ENCODE measurements at places on chromosomes 7 and 10.

GRCh38 chr7:48130658-48131108 lies 40.6 kb upstream of the ABCA13 start:
- H3K4me3 ChIP-seq = no peak overlapping the region
- DNase-seq = no peak
- H3K4me1 ChIP-seq = no peaks in the 10 kb centered on the region
- peaks cover 3% of the 10 kb centered on the region for H3K27me3 ChIP-seq
- no peaks in the 10 kb centered on the region for H3K36me3 ChIP-seq

DNA sequence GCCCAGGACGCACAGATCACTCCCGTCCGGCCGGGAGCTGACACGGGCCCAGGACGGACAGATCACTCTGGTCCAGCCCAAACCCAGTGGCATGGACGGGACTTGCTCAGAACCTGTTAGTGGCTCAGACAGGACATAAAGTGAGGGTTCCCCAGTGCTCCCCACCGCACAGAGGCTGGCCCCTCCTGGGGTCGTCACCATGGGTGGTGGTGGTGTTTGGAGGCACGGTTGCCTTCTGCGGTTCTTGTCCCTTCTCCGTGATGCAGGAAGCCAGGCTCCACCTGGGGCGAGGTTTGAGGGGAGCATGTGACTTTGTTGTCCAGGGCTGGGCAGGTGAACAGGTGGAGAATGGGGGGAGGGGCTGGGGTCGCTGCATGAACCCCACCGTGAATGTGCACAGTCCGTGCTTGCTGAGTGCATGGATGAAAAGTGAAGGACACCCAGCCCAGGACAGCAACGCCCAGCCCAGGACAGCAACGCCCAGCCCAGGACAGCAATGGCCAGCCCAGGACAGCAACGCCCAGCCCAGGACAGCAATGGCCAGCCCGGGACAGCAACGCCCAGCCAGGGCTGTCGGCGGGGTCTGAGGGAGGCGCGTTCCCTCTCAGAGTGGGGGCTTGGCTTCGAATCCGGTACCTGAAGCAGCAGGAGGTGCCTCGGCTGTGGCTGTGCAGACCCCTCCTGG lies 26.7 kb downstream of the FAM20C start:
- H3K27me3 ChIP-seq = no peaks in the 10 kb centered on the region
- peaks cover 11% of the 10 kb centered on the region for H3K36me3 ChIP-seq
- H3K4me1 ChIP-seq = peaks cover 13% of the 10 kb centered on the region
- H3K27ac ChIP-seq = no peak overlapping the region
- no peak overlapping the region for H3K4me3 ChIP-seq
- no peak for DNase-seq

- no peak overlapping the region for H3K4me3 ChIP-seq
- H3K27ac ChIP-seq = no peak overlapping the region
- no peak for DNase-seq
- H3K36me3 ChIP-seq = no peaks in the 10 kb centered on the region
Observed at GRCh38 chr7:41520445-41520844, 182.4 kb downstream of the INHBA start.

DNA sequence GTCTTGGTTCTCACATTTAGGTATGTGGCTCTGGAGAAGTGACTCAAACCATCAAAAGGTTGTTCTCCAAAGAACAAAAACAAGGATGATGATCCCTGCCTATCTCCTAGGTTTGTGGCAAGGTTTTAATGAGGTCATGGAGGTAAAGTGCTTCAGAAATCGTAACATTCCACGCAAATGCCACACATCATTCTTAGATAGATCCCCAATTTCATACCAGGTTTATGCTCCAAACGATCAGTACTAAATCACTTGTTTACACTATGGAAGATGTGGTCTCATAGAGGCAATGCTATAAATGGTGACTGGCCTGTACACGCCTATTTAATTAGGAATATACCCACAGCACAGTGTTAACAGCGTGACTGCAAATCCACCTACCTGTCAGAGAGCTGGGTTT lies 66.6 kb downstream of the MINDY3 start:
- H3K36me3 ChIP-seq = peaks cover 11% of the 10 kb centered on the region
- H3K4me1 ChIP-seq = peaks cover 8% of the 10 kb centered on the region
- no peaks in the 10 kb centered on the region for H3K27me3 ChIP-seq
- no peak for DNase-seq

GRCh38 chr7:23205909-23206767 lies 24.3 kb downstream of the NUP42 start:
- no peak for DNase-seq
- H3K36me3 ChIP-seq = peaks cover 11% of the 10 kb centered on the region

GRCh38 chr7:150742286-150742968 lies 5.2 kb downstream of the GIMAP5 start:
- no peak overlapping the region for H3K27ac ChIP-seq
- no peaks in the 10 kb centered on the region for H3K27me3 ChIP-seq
- no peak overlapping the region for H3K4me3 ChIP-seq
- H3K4me1 ChIP-seq = no peaks in the 10 kb centered on the region
- H3K36me3 ChIP-seq = peaks cover 5% of the 10 kb centered on the region

GRCh38 chr7:29622335-29623265 lies 59.0 kb downstream of the PRR15 start:
- no peaks in the 10 kb centered on the region for H3K27me3 ChIP-seq
- no peaks in the 10 kb centered on the region for H3K36me3 ChIP-seq
- H3K4me1 ChIP-seq = peaks cover 5% of the 10 kb centered on the region
- no peak overlapping the region for H3K4me3 ChIP-seq

- H3K4me3 ChIP-seq = no peak overlapping the region
- no peak overlapping the region for H3K27ac ChIP-seq
- peaks cover 8% of the 10 kb centered on the region for H3K4me1 ChIP-seq
- DNase-seq = no peak
- no peaks in the 10 kb centered on the region for H3K27me3 ChIP-seq
Observed at GRCh38 chr7:29075606-29076005, 70.7 kb downstream of the CPVL start.

- H3K27me3 ChIP-seq = no peaks in the 10 kb centered on the region
- H3K27ac ChIP-seq = no peak overlapping the region
- H3K36me3 ChIP-seq = no peaks in the 10 kb centered on the region
- H3K4me1 ChIP-seq = no peaks in the 10 kb centered on the region
Observed at GRCh38 chr7:54591404-54592386, 49.5 kb downstream of the VSTM2A start.

DNA sequence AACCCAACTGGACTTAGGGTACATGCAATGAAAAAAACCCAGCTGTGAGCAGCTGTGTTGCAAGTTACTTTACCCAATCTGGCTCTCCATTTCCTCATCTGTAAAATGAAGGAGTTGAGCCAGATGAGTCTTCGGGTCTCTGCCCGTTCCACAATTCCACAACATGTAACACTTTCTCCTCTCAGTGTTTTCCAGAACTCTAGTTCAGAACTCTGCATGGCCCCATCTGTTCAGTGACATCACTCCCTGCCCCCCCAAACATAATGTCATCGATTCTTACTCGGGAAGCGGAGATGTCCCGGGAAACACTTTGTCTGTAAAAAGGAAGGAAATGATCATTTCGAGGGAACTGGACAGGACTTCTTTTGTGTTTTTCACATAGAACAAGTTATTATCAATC lies 2.5 kb downstream of the SH3PXD2A start:
- H3K4me3 ChIP-seq = peak overlapping the region; percentile 73
- H3K4me1 ChIP-seq = peaks cover 80% of the 10 kb centered on the region
- H3K27me3 ChIP-seq = no peaks in the 10 kb centered on the region

GRCh38 chr10:30231709-30232108 lies 117.4 kb downstream of the MTPAP start:
- no peak overlapping the region for H3K27ac ChIP-seq
- no peaks in the 10 kb centered on the region for H3K36me3 ChIP-seq
- no peak for DNase-seq
- H3K4me3 ChIP-seq = no peak overlapping the region
- no peaks in the 10 kb centered on the region for H3K4me1 ChIP-seq

- no peak for DNase-seq
- peaks cover 15% of the 10 kb centered on the region for H3K4me1 ChIP-seq
- peaks cover 80% of the 10 kb centered on the region for H3K27me3 ChIP-seq
- H3K36me3 ChIP-seq = no peaks in the 10 kb centered on the region
- H3K27ac ChIP-seq = no peak overlapping the region
Observed at GRCh38 chr7:155529845-155530244, 16.5 kb downstream of the CNPY1 start.

GRCh38 chr10:131079314-131079713 lies 232.2 kb downstream of the TCERG1L start:
- H3K4me3 ChIP-seq = no peak overlapping the region
- peaks cover 9% of the 10 kb centered on the region for H3K27me3 ChIP-seq
- H3K36me3 ChIP-seq = no peaks in the 10 kb centered on the region

GRCh38 chr10:91665842-91666241 lies 33.0 kb upstream of the PPP1R3C start:
- no peak overlapping the region for H3K4me3 ChIP-seq
- no peak overlapping the region for H3K27ac ChIP-seq
- no peak for DNase-seq
- H3K27me3 ChIP-seq = no peaks in the 10 kb centered on the region
- no peaks in the 10 kb centered on the region for H3K4me1 ChIP-seq

- DNase-seq = no peak
- no peak overlapping the region for H3K4me3 ChIP-seq
- no peaks in the 10 kb centered on the region for H3K36me3 ChIP-seq
- peaks cover 3% of the 10 kb centered on the region for H3K27me3 ChIP-seq
- H3K27ac ChIP-seq = no peak overlapping the region
Observed at GRCh38 chr10:28020080-28020860, 21.4 kb upstream of the ODAD2 start.

DNA sequence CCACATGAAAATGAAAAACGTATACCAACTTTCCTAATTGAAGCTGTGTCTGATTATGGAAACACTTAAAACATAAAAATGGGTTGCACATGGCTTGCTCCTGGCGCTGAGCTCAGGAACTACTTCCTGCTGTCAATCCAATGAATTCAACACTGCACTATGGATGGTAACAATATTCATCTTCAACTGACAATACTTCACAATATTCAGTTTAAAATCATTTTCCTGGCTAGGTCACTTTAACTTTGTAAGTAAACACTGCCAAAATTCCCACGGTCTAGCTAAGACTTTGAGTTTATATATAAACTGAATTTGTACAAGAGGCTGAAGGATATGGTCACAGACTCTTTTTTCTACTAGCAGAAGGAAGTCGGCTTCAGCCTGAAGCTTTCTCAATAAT lies 556.9 kb downstream of the TNS3 start:
- no peaks in the 10 kb centered on the region for H3K27me3 ChIP-seq
- no peaks in the 10 kb centered on the region for H3K4me1 ChIP-seq
- no peak for DNase-seq
- H3K36me3 ChIP-seq = no peaks in the 10 kb centered on the region
- H3K27ac ChIP-seq = no peak overlapping the region
- H3K4me3 ChIP-seq = no peak overlapping the region

- H3K36me3 ChIP-seq = no peaks in the 10 kb centered on the region
- H3K4me1 ChIP-seq = no peaks in the 10 kb centered on the region
- no peak for DNase-seq
- H3K27ac ChIP-seq = no peak overlapping the region
- no peaks in the 10 kb centered on the region for H3K27me3 ChIP-seq
Observed at GRCh38 chr7:148581624-148582023, 8.9 kb upstream of the C7orf33 start.

DNA sequence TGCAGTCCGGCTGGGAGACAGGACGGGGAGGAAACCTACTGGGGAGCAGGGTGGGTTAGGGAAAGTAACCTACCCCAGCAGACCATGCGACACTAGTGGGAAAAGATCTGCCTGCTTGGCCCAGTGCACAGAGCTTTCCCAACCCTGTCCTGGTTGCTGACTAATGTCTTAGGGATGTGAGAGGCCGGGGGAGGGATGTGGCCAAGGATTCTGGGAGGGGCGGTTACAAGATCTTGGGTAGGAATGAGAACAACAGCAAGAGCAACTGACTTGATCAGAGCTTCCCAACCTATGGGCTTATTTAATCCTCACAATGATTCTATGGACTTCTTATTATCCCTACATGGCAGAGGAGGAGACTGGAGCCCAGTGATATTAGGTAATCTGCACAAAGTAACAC lies 24.0 kb upstream of the EIF5AL1 start:
- no peaks in the 10 kb centered on the region for H3K36me3 ChIP-seq
- peak overlapping the region; percentile 74 for H3K27ac ChIP-seq
- no peaks in the 10 kb centered on the region for H3K27me3 ChIP-seq
- DNase-seq = peak; percentile 90
- H3K4me3 ChIP-seq = no peak overlapping the region

- H3K27me3 ChIP-seq = no peaks in the 10 kb centered on the region
- DNase-seq = no peak
- no peak overlapping the region for H3K4me3 ChIP-seq
- H3K27ac ChIP-seq = no peak overlapping the region
- H3K4me1 ChIP-seq = no peaks in the 10 kb centered on the region
Observed at GRCh38 chr7:37395618-37396259, 52.9 kb downstream of the ELMO1 start.

DNA sequence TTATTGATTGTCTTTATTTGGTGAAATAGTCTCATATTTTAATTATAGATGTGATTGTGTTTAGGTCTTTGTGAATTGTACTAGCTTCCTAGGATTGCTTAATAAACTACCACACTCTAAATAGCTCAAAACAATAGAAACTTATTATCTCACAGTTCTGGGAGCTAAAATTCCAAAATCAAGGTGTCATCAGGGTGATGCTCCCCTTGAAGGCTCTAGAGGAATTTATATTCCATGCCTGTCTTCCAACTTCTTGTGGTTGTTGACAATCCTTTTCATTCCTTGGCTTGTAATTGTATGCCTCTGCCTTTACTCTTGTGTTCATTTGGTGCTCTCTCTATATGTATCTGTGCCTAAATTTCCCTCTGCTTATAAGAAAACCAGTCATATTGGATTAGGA lies 155.3 kb upstream of the AKR1E2 start:
- no peak overlapping the region for H3K4me3 ChIP-seq
- peak overlapping the region; percentile 73 for H3K27ac ChIP-seq
- no peak for DNase-seq

GRCh38 chr10:103969436-103969835 lies 2.5 kb downstream of the SLK start:
- DNase-seq = no peak
- peak overlapping the region; percentile 97 for H3K4me3 ChIP-seq
- H3K36me3 ChIP-seq = no peaks in the 10 kb centered on the region

DNA sequence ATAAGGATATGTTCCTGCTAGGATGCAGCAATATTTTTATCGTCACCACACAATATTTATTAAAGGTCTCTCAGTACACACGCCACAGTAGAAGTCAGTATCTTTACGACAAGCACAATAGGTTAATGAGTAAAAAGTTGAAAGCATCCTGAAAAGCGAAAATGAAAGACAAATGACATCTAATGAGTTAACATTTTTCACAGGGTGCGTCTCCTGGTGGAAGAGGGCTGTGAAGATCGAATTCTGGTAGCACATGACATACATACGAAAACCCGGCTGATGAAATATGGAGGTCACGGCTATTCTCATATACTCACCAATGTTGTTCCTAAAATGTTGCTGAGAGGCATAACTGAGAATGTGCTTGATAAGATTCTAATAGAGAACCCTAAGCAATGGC lies 10.8 kb downstream of the C1QL3 start:
- H3K4me3 ChIP-seq = no peak overlapping the region
- no peaks in the 10 kb centered on the region for H3K27me3 ChIP-seq
- no peaks in the 10 kb centered on the region for H3K4me1 ChIP-seq
- DNase-seq = no peak

DNA sequence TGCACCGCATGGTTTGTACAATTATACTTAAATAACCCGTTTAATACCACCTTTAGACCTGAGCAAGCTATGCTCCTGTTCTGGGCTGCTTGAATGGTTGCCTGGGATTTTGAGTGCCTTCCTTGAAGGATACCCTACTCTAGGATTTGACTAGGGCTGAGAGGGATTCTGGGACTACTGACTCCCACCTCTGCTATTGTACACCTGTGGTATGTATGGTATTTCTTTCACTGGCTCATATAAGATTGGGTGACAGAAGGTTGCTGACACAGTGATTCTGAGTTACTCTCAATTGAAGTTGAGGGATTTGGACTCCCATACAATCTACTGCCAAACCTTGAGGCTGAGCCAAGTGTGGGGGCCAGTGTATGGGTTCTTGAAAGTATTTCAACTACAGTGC lies 494.4 kb upstream of the SEMA3D start:
- H3K4me3 ChIP-seq = no peak overlapping the region
- H3K27me3 ChIP-seq = no peaks in the 10 kb centered on the region
- no peak overlapping the region for H3K27ac ChIP-seq
- DNase-seq = no peak

All from suprapubic skin (tissue), 4 donors.